Myocyte (in vitro differentiated cells): ENCODE measurements at places on chromosomes 13 and 19.

DNA sequence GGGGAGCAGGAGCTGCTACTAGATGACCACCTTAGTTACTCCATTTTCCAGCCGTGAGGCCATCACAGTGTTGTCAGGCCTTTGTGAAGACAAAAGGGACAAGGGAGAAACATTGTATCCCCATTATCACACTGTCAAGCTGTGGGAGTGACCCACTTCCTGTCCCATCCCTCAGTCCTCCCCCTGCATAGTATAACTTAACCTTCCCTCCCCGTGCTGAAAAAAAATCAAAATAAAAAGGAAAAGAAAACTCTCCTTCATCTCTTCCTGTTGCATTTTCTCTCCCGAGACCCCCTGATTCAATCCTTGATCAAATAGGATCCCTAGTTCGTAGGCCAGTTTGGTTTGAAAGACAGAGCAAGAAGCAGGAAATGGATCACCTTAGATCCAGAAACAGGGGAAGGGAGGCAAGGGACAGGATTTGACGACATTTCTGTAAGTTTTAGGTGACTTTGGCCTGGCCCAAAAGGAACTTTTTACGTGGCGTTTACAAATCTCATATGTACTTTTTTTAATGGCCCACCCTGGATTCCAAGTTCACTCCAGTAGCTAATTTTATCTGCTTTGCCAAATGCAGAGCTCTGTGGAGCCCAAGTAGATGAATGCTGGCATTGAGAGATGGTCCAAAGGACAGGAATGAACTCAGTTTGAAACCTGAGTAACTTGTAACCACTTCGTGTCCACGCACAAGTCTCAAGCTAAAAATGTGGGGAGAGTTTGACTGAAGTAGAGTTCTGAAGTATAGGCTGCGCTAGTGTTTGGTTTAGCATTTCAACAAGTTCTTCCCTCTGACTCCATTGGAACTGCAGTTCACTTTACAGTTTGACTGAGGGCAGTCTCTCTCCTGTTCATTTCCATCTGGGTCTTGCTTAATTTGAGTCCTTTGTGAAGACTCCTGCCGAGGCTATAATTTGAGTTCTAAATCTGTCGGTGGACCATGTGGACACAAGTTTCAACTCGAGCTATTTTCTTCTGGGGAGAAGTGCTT is 16.6 kb upstream of the GATAD2A start:
- DNase-seq = peak; percentile 40

DNA sequence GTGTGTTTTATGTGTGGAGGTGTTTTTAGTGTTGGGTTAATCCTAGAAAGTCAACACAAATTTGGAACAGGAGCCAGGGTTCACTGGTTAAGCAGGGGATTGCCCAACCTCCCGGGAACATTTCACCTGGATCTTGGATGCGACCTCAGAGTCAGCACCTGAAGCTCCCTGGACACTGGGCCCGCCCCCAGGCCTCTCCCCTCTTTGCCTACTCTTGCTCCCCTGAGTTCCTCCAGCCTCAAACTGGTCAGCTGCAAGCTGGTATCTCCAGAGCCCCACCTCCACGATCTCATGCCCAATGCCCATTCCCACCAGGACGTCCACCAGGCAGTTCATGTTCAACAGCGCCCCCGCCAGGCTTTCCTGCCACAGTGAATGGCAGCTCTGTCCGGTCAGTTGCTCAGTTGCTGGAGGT is 9.7 kb downstream of the HSD17B14 start:
- no peak for DNase-seq

DNA sequence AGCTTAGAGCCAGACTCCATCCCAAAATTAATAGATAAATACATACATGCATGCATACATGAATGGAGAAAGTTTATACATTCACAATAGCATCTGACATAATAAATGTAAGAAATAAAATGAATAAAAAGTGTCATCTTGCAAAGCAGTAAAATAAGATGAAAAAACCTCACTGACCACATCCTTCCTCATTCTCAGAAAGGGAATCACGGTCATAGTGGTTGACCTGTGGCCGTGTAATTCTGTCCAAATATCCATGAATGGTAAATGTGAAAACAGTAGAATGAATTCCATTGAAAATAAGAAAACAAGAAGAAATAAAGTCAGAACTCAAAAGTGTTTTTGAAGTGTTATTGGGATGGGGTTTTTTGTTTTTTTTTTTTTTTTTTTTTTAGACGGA is 9.8 kb upstream of the CDC42EP5 start:
- no peak for DNase-seq

DNA sequence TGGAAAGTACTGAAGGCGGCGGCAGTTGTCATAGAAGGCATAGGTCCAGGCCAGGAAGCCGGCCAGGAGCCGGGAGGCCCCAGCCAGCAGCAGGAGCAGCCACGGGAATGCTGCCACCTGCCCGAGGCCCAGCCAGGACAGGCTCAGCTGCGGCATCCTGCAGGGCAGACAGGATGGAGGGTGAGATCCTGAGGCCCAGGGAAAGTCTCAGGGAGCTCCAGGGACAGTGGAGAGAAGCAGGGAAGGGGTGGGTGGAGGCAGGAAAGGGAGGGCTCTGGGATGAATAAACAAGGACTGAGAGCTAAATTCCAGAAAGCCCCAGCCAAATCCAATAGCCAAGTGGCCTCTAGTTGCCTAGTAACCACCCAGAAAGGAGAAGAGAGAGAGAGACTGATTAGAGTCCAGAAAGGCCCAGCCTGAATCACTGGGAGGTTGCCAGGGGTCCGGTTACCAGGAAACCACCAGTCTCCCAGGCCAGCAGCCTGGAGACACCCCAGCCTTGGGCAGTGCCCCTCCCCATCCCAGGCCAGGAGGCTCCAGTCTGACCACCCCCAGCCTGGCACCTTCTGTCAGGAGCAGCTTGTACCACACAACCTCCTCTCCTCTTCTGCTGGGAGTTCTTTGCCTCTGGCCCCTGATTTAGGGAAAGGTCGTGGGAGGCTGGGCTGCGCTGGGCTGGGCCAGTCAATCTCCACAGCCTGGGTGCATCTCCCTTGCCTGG is 7.5 kb upstream of the OR10H5 start:
- DNase-seq = no peak

- DNase-seq = peak; percentile 41
Observed at GRCh38 chr19:35673121-35673804, 6.9 kb downstream of the UPK1A start.

DNA sequence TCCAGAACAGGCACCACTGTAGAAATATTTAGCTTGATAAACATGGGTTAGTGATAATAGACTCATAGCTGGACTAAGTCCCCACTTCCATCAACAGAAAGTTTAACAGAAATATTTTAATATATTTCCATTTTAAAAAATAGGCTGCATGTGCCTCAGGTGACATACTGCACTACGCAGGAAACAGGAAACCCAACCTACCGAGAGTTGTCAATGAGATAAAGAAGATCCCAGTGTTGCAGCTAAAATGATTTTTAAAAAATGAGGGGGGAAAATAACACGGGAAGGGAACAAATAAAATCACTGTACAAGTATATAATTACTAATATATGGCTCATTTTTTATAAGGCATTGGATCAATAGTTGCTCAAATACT is 154.8 kb downstream of the TBC1D4 start:
- no peak for DNase-seq

DNA sequence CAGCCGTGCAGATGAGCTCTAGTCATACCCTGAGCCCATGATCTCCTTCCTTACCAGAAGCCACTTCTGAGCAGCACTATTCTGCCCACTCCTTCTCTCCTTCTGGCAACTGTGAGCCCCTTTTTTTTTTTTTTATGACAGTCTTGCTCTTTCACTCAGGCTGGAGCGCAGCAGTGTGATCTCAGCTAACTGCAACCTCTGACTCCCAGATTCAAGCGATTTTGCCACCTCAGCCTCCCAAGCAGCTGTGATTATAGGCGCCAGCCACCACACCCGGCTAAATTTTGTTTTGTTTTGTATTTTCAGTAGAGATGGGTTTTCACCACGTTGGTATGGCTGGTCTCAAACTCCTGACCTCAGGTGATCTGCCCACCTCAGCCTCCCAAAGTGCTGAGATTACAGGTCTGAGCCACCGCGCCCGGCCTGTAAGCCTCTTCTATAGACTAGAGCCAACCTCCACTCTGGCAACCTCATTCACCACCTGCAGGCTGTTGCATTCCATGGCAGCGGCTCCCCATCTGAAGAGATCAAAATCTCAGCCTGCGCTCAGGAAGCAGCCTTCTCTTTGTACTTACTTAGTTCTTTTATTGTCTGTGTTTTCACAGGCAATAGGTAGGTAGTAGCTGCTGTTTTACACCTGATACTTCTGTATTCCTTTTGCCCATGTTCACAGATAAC is 34.8 kb upstream of the NDFIP2 start:
- DNase-seq = no peak

DNA sequence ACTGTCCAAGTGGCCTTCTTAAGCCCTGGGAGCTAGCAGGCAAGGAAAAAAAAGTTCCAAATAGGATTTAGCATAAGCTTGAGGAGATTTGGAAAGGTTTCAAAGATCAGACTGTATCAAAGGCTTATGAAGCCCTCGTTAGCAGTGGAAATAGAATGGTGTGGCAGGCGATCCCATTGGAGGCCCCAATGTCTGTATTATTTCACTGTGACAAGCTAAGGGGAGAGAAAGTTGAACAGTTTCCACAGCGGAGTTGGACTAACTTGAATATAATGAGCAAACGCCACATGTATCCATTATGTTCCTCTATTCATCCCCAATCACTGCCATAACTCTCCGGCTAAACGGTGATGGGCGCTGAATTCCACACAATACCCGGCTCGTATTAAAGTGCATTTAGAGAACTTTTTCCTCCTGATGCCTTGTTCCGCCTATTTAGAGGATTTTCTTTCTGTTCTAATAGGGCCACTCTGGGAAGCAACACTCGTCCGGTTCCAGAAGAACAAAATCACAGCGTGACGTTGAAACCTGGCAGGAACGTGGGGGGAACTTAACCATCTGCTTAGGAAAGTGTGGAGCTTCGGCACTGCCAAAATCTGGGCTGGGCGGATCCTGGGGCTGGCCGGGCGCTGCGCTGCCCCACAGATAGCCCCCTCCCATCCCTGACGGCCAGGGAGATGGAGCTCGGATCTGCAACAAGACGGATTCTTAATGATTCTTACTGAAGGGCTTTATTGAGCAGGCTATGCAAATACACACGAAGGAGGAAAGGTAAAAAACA is 1.0 kb upstream of the PCDH8 start:
- no peak for DNase-seq

GRCh38 chr13:95083758-95084157 is 217.5 kb downstream of the ABCC4 start:
- DNase-seq = no peak

GRCh38 chr13:78022164-78022877 is 103.7 kb upstream of the EDNRB start:
- DNase-seq = peak; percentile 57

- DNase-seq = no peak
Observed at GRCh38 chr19:30450835-30451321, 78.7 kb downstream of the ZNF536 start.

- no peak for DNase-seq
Observed at GRCh38 chr19:5935473-5936291, 21.6 kb downstream of the CAPS start.

DNA sequence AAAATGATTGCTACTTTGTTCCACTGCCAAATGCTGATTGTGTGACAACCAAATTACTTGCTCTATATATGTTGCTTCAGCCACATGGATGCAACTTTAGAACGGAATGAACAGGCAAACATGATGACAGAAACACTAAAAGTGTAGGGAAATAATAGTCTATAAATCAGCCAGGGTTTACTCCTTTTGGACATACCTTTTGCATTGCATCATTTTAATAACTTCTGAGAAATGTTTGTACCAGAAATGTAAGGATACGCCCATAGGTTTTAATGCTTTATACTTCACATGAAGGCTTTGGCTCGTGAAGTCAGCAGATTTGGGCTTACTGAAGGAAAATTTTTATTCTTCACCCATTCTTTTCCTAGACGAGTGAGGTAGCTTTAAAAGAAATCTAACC is 141.0 kb downstream of the POSTN start:
- DNase-seq = no peak

- no peak for DNase-seq
Observed at GRCh38 chr19:27679399-27679798, 1533.6 kb downstream of the UQCRFS1 start.
